ENCODE measurements at places on chromosomes 3 and 15.

DNA sequence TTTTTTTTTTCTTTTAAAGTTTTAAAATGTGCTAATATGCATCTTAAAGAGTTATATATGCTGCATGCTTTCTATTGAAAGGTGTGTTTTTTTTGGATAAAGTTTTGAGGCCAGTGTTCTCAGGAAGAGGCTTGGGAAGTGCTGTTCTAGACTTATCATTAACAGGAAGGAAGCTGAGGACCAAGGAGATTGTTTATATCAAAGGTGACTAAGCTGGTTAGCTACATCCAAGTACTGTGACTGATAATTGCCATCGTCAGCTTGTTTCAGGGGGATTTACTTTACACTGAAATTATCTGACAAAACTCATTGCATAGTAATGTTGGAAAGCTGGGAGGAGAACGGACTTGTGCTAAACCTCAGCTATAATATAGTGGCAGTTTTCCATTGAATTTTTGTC is 36.3 kb upstream of the UTS2B start:
- DNase-seq = no peak

- DNase-seq = peak; percentile 64
These were observed at the start of gene MAP2K5 for GRCh38 chr15:67542420-67543347. TSS of gene MAP2K5 (plus strand) at chr15:67542703. CDS start at chr15:67543336, 633 bp downstream.

DNA sequence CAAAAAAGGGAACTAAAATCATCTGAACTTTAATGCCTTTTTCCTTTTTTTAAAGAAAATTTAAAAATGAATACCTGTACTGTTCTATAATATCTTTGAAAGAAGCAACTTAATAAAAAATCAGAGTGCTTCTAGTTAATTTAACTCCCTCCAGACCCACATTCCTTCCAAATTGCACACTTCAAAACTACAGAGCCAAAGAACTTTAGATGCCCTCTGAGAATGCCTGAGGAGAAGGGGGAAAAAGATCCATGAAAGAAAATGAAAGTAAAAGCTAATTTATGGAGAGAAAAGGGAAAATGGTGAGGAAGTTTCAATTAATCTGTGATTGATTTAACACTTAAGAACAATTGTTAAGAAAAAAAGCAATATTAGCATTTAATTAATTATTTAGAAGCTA is 1141.6 kb downstream of the IGSF11 start:
- DNase-seq = no peak

DNA sequence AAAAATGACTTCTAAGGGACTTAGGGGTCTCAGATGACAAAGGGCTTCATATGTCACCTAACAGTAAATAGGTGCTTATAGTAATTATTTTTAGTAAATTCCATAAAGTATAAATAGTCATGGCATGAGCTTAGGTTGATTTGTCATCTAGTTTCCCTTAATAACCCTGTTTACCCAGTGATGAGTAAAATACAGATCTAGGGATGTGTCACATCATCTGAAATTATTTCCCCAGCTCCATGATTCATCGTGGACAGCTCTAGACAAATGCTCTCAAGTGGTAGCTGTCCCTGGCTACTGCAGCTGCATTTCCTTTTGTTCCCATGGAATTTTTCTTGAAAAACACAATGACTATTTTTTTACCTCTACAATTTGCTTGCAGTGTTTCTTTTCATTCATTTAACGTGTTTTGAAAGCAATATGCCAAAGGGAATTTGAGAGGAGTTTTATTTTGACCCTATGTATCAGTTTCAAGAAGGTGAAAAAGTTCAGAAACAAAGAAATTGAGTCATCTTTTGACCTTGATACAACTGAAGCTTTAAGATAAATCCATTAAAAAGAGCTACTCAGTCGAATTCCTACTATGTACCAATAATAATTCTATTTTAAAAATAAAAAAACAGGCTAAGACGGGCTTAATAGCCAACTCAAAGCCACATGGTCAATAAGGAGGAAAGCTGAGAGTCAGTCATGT is 241.6 kb downstream of the KCNMB2 start:
- peak; percentile 0 for DNase-seq

DNA sequence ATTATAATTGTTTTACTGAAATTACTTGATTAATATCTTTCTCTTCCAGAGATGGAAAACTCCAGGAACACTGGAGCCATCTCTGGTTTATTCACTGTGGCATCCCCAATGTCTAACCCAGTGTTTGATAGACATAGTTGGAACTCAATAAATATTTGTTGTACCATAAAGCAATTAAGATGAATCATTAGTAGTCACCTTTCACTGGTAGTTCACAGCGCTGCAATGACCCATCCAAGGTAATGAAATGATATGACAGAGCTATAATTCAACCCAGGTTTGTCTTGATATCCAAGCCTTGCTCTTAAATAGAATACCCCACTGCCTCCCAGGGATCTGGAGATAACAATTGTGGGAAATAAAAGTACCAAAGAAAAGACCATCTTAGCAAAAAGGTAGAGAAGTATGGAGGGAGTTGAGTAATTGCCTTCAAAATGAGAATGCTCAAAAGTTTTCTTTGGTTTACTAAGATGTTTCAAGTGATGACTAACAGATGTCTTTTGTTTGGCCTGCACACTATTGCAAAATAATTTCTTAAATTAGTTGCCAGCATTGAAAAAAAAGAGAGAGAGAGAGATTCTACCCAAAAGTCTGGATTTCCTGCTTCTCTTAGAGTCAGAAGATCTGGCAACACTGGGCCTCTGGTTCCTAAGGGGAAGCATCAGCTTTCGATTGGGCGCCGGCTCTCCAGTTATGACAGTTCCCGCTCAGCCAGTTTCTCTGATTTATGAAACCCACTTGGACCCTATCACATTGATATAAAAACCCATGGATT is 348.5 kb downstream of the ERC2 start:
- no peak for DNase-seq

- no peak for DNase-seq
These were observed 176.6 kb downstream of the OSBPL10 start for GRCh38 chr3:31804251-31805051.

DNA sequence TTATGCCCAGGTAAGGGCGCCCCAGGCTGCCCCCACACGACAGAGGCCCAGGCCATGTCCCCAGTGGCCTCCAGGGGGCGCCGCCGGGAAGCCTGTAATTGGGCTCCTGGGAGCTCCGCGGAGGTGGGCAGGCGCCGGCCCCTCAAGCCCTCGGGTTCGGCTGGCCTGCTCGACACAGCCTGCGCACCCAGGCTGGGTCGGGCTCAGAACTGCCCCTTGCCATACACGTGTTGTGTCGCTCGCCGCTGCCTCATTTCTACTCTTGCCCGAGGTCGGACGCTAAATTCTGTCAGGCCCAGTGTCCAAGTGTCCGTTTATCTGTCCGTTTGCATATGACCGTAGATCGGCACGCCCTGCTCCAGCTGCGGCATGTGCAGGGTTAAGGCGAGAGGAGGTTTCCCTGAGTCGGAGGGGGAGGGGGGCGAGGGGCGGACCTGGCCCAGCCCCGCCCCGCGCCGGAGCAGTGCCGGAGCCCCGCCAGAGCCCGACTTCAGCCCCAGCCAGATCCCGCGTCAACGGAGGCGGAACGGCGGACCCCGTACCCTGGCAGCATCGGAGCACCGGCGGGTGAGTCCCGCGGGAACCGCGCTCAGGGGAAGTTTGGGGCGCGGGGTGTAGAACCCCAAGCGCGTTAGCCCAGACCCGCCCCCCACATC is at the start of gene KLHDC8B:
TSS of gene KLHDC8B (plus strand) at position 480 of the 656 bp plus-strand sequence. CDS start 1,172 bp downstream, outside the sequence.
- DNase-seq = peak; percentile 59
